ENCODE measurements at places on chromosomes 4 and X. TPM values are rescaled to one million over a fixed set of nuclear protein-coding genes. Genes with fewer than 3 reads are reported as not detected.

DNA sequence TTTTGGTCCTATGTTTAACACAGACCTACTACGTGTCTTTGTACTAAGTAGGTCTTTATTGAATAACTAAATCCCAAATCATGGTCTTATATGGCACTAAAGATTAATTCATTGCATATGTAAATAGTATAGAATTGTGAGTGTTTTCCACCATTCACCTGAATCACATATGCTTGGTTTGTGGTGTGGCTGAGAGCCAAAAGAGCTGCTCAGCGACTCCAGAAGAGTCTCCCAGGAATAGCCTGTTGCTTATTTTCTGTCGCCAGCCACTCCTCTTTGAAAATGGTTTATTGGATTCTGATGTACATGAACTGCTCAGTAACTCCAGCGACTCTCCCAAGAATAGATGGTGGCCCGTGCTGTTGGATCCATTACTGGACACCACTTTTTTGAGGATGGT lies 184.5 kb downstream of the CLCN4 start:
- no peak for DNase-seq

The ZMAT1 gene
- total RNA-seq: 3.7 TPM

The NXF2B gene
- not detected for total RNA-seq

The USP27X gene
- 3.0 TPM for total RNA-seq

DNA sequence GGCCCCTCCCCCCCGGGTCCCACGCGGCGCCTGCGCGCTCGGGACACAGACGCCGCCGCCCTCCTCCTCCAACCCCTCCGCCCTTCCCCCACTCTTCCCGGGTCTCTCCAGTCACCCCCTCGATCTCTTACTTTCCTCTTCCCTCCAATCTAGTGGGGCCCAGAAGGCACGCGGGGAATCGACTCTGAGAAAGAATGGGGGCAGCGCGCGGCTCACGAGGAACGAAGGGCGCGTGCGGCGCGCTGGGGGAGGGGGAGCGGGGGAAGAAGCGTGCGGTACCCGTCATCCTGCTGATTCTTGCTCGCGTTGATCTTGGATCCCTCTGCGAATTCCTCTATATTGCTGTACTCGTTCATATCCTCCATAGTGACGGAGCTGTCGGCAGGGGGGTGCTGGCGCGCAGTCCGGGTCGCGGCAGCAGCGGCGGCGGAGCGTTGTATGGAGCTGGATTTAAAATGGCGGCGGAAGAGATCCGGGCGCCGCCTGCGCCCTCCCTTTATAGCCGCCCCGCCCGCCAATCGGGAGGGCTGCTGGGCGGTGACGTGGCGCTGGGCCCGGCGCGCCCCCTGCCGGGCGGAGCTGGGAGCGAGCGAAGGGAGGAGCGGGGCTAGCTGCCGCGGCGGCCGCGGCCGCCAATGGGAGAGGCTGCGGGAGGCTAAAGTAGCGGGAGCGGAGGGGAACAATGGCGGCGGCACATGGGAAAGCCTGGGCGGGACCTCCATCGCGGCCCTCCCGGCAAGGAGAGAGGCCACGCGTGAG lies 1.1 kb downstream of the HNRNPDL start:
- DNase-seq: peak; percentile 95

DNA sequence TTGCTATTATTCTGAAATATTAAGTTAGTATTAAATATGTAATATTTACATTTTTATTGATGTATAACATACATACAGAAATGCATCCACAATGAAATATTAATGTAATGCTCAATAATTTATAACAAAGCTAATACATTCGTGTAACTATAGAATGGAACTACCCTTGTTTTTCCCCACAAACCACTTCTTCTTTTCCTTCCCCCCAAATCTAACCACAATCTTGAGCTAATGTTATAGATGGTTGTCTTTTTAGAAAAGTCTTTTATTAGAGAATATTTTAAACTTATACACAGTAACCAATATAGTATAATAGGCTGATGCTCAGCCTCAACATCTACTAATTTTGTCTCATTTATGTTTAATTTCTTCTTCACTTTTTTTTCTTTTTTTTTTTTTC lies 4.5 kb upstream of the ZNF732 start:
- DNase-seq: no peak

GRCh38 chrX:49165901-49166881 lies 3.6 kb downstream of the MAGIX start:
- peak; percentile 66 for DNase-seq

- no peak for DNase-seq
These were observed 1920.5 kb upstream of the PCDH7 start for GRCh38 chr4:28799696-28800095.

GRCh38 chr4:25235401-25235800 lies 1.6 kb downstream of the PI4K2B start:
- DNase-seq: no peak
